ENCODE measurements at places on chromosomes 6 and 20.

- DNase-seq = no peak
Observed at GRCh38 chr6:146357578-146358430, 185.8 kb upstream of the RAB32 start.

DNA sequence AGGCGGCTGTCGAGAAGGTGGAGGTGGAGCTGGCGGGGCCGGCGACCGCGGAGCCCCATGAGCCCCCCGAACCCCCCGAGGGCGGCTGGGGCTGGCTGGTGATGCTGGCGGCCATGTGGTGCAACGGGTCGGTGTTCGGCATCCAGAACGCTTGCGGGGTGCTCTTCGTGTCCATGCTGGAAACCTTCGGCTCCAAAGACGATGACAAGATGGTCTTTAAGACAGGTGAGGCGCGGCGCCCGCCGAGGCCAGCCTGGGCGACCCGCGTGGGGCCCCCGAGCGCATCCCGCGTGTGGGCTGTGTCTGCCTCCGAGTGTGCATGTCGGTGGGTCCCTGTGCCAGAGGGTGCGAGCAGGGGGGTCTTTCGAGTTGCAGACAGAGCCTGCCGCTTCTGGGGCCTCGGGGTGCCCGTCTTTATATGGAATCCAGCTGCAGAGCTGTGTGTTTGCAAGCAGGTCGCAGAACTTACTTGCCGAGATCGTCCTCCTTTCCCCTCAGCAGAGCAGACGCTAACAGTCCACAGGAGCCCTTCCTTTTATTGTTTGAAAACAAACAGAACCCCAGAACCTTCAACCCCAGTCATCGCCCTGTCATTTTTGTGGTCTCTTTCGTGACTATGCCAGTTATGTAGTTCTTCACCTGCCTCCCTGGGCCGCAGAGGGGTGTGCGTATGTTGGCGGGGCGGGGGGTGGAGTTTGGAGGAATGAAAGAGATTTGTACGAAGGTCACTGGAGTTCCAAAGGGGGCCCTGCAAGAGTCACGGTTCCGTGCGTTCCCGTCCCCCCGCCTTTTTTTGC lies 766 bp downstream of the SLC16A10 start:
- no peak for DNase-seq

GRCh38 chr20:11140359-11140758 lies 466.6 kb upstream of the JAG1 start:
- no peak for DNase-seq

DNA sequence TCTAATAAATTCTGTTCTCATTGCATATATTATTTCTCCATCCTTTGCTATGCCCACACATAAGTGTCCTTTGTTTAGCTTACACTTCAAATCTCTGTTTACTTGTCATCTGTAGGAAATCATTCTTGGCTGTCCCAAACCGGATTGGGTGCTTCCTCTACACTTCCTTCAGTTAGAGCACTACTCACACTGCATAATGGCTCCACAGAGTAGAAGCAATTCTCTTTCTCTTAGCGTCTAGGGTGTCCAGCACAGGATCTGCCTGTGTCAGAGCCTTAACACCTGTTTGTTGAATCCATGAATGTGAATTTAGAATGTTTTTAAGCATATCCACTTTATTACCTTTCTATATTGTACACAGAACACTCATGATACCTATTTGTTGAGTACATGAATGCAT lies 87.0 kb upstream of the BMP2 start:
- DNase-seq = no peak

DNA sequence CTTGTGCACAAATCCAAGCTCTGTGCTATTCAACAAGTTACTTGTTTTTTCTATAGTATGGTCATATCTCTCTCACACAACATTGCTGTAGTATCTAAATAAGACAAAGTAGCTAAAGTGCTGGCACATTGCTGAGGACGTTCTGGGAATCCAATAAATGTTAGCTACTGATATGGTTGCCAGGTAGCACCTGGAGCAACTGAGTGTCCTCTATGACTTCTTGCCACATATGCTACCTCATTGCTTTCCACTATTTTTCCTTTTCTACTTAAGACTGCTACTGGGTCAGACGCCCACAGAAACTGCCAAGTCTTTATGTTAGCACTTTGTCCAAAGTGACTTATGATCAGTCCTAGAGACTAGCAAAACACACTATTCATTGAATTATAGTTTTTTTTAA lies 85.3 kb downstream of the SYCP2 start:
- no peak for DNase-seq

- DNase-seq = no peak
Observed at GRCh38 chr6:7541175-7542064, at the start of gene DSP. Gene DSP, plus strand, starts transcription at chr6:7541671. Its CDS starts 245 bp downstream, at chr6:7541916.

- DNase-seq = no peak
Observed at GRCh38 chr20:14493408-14493807, 156.0 kb upstream of the FLRT3 start.

DNA sequence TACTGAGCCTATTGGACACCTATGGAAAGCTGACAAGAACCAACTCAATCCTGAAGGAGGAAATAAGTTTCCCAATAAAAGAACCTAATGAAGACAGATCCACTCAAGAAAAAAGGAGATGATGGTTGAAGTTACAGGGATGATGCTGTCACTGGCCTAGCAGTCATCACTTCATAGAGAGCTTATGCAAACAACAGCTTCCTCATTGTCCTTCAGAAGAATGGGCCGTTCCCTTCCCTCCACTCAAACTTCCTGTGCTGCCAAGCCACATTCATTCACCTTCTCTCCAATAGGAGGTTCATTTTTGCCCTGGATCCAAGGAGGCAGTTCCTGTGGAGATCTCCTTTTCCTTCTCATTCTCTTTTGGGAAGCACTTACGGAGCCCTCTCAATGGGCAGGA lies 13.8 kb upstream of the PM20D2 start:
- no peak for DNase-seq

DNA sequence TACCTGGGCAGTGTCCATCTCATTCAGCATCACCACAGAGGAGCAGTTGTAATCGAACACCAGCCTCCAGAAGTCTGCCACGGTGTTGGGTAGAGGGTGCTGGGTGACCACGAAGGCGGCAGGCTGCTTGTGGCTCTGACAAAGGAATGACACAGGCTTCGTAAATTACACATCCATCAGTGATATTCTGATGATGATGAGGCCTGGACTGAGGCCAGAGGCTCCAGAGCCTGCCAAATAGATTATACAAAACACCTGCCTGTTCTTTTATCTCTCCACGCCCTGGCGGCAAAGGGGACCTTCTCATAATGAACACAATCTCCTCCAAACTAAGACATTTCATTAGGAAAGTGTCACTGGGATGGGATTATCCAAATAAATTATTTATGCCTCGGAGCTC lies 480.2 kb upstream of the CHD6 start:
- no peak for DNase-seq

- no peak for DNase-seq
Observed at GRCh38 chr6:31879901-31880300, 1.1 kb upstream of the SLC44A4 start.

DNA sequence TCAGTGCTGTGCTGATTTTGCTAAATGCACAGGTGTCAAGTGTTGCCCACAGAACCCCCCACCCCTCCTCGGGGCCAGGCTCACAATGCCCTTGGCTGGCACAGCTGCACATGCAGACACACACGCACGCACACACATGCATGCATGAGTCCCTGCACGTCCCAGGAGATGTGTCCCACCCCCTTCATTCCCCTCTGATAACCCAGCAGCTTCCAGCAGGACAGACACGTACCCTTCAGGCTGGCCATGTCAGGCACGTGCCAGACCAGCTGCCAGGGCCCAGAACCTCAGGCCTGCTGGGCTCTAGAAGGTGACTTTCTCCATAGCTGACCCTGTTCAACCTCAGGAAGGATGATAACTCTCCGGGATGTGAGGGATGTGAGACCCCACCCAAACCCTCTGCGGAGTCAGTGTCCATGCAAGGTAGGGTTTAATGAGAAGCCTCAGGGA lies 44.4 kb downstream of the MRPL14 start:
- DNase-seq = no peak

DNA sequence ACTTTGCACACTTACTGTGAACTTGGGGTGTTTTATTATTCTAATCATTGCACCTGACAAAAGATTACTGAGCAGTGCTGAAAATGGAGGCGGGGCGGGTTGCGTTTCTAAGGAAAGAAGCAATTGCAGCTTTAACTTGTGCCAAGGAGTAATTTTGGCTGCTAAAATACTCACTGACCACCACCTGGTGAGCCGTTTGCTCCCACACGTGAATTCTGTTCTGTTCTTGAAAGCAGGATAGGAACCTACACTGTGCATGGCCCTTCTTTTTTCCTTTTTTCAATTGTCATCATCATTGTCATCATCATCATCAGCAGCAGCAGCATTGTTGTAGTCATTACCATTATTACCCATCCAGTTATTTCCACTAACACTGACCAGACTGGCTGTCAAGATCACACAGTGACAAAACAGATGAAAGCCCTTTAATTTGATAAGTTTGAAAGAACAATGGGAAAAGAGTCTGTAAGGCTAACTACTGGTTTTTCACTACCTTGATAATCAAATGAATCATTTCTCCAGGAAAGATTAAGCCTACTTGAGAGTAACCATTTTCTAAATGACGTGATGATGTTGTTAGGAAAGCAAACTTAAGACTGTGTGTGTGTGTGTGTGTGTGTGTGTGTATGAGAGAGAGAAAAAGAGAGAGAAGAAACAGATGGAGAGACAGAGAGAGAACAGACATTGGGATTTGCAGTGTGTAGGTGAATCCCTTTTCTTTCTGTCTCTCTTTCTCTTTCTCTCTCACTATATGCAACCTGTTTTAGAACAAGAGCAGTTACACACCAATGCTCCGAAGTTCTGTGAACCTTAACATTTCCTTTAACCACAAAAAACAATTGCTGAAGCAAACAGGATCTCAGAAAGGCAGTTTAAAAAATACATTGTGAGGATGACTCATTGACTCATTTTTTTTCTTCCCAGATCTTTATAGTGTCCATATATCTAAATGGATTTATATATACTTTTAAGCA lies 3.8 kb downstream of the RIPOR2 start:
- DNase-seq = no peak

All from iPS DF 6.9 (cell line).